ENCODE measurements at places on chromosomes 5 and 9. TPM values are rescaled to one million over a fixed set of nuclear protein-coding genes. Genes with fewer than 3 reads are reported as not detected.

The STK32A gene
- not detected for total RNA-seq

The BHMT2 gene
- not detected for total RNA-seq

The SARDH gene
- 2.2 TPM for total RNA-seq

The OR1Q1 gene
- total RNA-seq, result 0.96 TPM

The SLC1A1 gene
- 0.07 TPM for total RNA-seq

The PFN3 gene
- total RNA-seq, result not detected

The GFI1B gene
- 29.3 TPM for total RNA-seq

The KLF4 gene
- total RNA-seq, result 22.1 TPM

The FOXD4L6 gene
- not detected for total RNA-seq

The FAM163B gene
- total RNA-seq, result not detected

The CCDC192 gene
- not detected for total RNA-seq

The BARX1 gene
- total RNA-seq, result not detected

The MELK gene
- 0.73 TPM for total RNA-seq

The BTNL8 gene
- total RNA-seq, result not detected

The C5orf52 gene
- total RNA-seq, result not detected

The RGS7BP gene
- total RNA-seq, result not detected

The FAT2 gene
- total RNA-seq, result not detected

The PCDHB9 gene
- total RNA-seq, result not detected

The SLC1A3 gene
- not detected for total RNA-seq

The ATP6V0E1 gene
- 104 TPM for total RNA-seq

The NEUROG1 gene
- not detected for total RNA-seq

The CDKN2B gene
- 1.7 TPM for total RNA-seq

The GLRA1 gene
- not detected for total RNA-seq

The RELL2 gene
- 17.2 TPM for total RNA-seq

The PCDHB12 gene
- not detected for total RNA-seq

The GPRIN1 gene
- 0.60 TPM for total RNA-seq

The FRMPD1 gene
- total RNA-seq, result not detected

The DRD1 gene
- not detected for total RNA-seq

The TLN1 gene
- 259 TPM for total RNA-seq

The KIF24 gene
- total RNA-seq, result 0.12 TPM

The NUTM2G gene
- total RNA-seq, result not detected

The TRIM14 gene
- total RNA-seq, result 64.6 TPM

The C5orf58 gene
- not detected for total RNA-seq

The BOD1 gene
- 21.8 TPM for total RNA-seq

The EIF4E1B gene
- not detected for total RNA-seq

The DIMT1 gene
- total RNA-seq, result 16.5 TPM

The SLC36A3 gene
- total RNA-seq, result not detected

The SPAG8 gene
- 0.97 TPM for total RNA-seq

The LHX6 gene
- total RNA-seq, result not detected

The ENC1 gene
- total RNA-seq, result 0.70 TPM

Measured in T-helper 17 cell (primary cell).